A172 (cell line): ENCODE measurements at places on chromosomes 4 and X. TPM values are rescaled to one million over a fixed set of nuclear protein-coding genes. Genes with fewer than 3 reads are reported as not detected.

The AWAT1 gene
- total RNA-seq, result not detected in 2 replicates

The CWH43 gene
- total RNA-seq, result not detected in 2 replicates

The PNMA3 gene
- total RNA-seq, result not detected in 2 replicates

The NIPAL1 gene
- total RNA-seq, result 0.29 and 0.88 TPM in 2 replicates

The STBD1 gene
- 2.8 and 4.6 TPM in 2 replicates for total RNA-seq

The AGTR2 gene
- total RNA-seq, result not detected in 2 replicates

The FABP2 gene
- not detected in 2 replicates for total RNA-seq

The MAGEB2 gene
- 0.19 TPM in 1 of 2 replicates, not detected in the other for total RNA-seq

The PABPC4L gene
- total RNA-seq, result 6.2 and 7.8 TPM in 2 replicates

The PDLIM3 gene
- total RNA-seq, result 6.0 and 10.3 TPM in 2 replicates

The SMIM43 gene
- not detected in 2 replicates for total RNA-seq

- DNase-seq, result no peak
These were observed 534.8 kb upstream of the HTR2C start for GRCh38 chrX:114049063-114049462.

- DNase-seq, result no peak
These were observed 72.6 kb downstream of the UCHL1 start for GRCh38 chr4:41329361-41329760.

GRCh38 chrX:102651242-102652011, at the start of gene GPRASP1:
Gene GPRASP1, plus strand, starts transcription at chrX:102651483. Its CDS starts 2,431 bp downstream, at chrX:102653914.
- DNase-seq, result no peak

GRCh38 chrX:153688911-153689590, 1.3 kb downstream of the SLC6A8 start:
- DNase-seq, result no peak

DNA sequence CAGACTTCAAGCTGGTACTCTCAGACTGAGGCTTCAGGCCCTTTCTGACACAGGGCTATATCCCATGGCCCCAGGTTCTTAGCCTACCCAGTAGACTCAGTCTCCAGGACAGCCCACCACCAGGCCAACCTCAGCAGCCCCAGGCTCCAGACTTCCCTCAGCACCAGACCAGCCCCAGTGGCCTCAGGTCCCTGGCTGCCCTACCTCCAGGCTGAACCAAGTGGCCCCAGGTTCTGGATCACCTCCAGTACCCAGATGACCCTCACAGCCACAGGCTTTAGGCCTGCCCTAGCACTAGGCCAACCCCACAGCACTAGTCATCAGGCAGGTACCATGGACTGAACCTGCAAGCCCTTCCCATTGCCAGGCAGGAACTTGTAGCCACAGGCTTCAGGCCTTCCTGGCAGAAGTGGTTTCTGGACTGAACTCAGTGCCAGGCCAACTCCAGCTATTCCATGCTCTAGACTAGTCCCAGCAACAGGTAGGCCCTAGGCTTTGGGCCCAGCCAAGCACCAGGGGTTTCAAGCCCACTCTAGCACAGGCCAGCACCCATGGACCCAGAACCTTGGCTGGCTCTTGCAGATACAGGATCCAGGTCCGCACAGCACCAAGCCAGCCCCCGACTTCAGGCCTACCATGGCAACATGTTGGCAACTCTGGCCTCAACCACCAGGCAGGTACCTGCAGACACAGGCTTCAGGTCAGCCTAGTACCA, 45.7 kb upstream of the MAGED4 start:
- no peak for DNase-seq

DNA sequence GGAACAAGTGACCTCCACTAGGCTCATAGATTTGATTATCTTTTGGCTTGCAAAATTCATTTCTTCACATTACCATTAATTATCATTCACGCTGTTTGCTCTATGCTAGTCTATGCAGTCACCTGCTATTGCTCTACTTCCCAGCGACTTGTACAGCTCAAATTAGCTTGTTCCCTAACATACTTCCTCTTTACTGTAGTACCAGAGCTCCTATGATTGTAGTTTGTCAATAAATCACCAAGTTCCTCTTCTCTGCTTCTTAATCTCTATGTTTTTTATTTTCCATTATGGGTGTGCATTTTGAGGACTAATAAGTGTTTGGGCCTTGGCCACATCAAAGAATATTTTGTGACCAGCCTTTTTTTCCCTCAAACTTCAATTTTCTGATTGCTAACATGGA, 6.2 kb upstream of the GSPT2 start:
- DNase-seq, result no peak

- no peak for DNase-seq
These were observed 122.1 kb upstream of the MAGEC2 start for GRCh38 chrX:142327182-142327581.

GRCh38 chr4:20391198-20391597, 139.5 kb downstream of the SLIT2 start:
- DNase-seq, result no peak

- no peak for DNase-seq
These were observed 41.9 kb upstream of the CBR4 start for GRCh38 chr4:169051761-169052593.

GRCh38 chr4:173651651-173652282, 121.7 kb upstream of the HAND2 start:
- no peak for DNase-seq

DNA sequence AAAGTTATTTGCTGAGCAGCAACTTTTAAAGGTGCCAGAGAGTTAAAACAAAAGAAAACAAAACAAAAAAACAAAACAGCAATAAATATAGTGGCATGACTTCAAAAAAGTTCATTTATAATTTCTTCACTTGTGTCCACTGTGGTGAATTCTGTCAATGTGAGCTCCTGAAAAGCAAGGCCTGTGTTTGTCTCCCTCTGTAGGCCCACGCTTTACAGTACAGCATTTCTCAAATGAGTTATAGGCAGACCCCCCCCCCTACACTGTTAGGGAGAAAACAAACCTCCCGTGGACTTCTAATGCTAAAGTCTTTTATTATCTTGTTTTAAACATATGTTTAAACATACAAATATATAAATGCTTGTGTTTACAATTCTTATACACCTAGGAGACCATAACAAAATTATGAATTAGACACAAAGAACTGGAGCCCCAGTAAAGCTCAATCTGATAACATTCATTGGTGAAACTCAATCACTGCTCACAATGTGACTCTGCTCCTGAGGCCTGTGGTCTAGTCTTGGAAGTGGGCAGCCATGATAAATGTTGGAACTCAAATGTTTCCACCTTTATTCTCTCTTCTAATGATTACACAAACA, 47.0 kb upstream of the SCOC start:
- peak; percentile 17 for DNase-seq

DNA sequence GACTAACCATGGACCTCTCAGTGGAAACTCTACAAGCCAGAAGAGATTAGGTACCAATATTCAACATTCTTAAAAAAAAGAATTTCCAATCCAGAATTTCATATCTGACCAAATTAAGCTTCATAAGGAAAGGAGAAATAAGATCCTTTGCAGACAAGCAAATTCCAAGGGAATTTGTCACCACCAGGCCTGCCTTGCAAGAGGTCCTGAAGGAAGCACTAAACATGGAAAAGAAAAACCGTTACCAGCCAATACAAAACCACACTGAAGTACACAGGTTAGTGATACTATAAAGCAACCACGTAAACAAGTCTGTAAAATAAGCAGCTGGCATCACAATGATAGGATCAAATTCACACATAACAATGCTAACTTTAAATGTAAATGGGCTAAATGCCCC, 156.6 kb downstream of the FAM13A start:
- peak; percentile 35 for DNase-seq

DNA sequence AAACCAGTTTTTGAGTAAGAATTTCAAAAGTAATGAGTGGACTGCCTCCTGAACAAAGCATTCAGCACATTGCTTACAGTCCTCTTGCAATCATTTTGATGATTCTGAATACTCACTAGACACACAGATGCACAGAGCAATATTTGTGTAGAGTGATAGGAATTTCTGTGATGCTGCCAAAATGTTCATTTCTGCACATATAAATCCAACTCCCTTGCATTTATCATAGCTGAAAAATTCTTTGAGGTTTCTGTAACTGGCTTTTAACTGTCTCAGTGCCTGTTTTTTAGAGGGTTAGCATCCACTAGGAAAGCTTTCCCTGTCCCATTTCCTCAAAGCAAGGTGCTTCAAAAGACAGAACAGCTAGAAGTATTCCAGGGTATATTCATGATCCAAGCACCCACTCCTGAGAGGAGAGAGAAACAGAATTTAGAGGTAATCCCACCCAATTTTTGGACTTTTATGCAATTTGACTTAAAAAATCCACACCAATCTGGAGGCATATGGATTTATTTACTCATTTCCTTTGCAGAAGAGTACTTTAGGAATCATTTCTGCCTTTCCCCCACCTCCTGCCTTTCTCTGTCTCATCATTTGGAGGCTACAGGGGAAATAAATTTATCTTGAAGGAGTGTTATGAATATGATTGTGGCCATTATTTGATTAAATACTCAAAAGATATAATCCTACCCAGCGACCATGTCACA, 234.5 kb upstream of the SLIT2 start:
- peak; percentile 37 for DNase-seq

DNA sequence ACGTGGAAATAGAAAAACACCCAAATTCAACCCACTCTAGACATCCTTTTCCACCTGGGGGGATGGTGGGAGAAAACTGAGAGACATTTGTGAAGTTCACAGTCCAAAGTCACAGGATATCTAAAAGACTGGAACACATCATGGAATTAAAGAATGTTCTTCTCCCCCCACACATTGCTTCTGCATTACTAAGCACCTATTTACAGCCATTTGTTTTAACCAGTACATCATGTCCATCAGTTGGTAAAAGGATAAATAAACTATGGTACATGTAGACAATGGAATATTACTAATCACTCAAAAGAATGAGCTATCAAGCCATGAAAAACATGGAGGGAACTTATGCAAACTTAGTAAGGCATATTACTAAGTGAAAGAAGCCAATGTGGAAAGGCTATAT, 185.5 kb upstream of the ANXA10 start:
- DNase-seq, result no peak

DNA sequence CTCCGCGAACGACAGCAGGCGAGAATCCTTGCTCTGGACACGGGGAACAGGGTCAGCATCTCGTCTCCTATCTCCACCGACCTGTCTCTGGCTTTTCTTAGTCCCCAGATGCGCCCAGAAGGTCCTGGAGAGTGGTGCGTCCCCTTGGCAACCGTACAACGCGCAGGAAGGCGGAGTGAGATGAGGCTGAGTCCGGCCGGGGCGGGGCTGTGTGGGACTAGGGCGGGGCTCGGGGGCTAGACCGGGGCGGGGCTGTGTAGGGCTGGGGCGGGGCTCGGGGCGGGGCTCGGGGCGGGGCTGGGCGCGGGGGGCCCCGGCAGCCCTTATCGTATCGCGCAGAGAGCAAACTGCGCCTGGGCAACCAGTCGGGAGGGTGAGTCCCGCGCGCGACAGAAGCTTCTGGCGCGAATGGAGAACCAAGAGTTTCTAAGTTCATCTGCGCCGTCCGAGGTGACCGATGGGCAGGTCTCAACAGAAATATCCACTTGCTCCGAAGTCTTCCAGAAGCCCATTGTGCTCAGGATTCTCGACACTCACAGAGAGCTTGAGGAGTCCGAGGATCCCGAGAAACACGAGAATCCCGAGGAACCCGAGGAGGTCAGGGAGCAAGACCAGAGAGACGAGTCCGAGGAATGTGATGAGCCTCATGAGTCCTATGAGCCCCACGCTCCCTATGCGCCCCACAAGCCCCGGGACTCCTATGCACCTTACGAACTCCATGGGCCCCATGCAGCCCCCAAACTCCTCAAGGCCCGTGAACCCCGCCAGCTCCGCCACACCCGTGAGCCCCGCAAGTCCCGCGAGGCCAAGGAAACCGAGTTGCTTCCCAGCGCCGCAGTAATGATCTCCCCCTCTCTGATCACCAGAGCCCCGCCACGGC, 24.9 kb downstream of the ARL9 start:
- peak; percentile 47 for DNase-seq

DNA sequence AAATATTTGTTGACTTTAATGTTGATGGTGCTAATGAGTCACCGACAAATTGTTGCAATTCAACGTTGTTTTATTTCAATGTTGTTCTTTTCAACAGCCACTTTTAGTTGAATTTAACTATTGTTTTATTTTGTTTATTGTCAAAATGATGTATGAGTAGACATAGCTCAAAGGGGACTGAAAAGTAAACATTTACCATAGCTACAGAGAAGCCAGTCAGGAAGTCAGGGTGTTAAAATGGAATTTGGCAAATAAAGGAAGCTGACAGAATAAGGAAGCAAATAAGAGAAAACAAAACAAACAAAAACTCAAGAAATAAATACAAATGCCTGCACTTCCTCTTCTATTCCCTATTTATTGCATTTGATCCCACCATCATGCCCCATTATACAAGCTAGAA, 648.4 kb upstream of the HTR2C start:
- DNase-seq, result no peak

GRCh38 chr4:41887821-41888686, 47.2 kb upstream of the TMEM33 start:
- peak; percentile 19 for DNase-seq

GRCh38 chr4:42673082-42673425, 16.1 kb upstream of the ATP8A1 start:
- DNase-seq, result no peak

DNA sequence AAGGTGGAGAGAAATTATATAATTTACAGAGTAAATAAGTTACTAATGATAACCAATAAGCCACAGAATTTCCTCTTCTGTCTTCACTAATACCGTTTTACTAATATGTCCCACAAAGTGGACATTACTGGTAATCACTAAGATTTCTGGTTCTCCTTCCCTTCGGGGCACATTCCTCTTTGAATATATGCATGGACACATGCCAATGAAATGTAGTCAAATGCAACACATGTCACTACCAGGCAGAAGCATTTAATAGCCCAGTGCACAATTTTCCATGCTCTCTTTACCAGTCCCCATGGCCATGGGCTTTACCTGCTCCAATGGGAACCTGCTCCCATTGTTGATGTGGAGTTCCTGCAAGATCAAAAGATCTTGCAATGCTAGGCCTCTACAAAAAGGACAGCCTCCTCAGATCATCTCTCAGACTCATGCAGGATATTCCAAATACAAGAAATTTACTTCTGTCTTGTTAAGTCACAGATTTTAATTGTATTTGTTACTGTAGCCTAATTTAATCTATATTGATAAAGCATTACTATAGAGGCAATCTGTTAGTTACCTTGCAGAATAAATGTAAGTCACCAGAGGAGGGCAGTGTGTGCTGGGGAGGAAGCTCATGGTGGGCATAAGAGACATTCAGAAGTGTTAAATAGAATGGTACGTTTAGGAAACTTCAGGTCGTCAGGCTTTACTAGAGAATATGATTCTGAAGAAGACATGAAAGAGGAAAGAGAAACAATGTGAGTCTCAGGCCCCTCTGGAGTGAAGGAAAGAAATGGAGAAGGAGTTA, 37.1 kb upstream of the INPP4B start:
- no peak for DNase-seq
